Activated T-helper 2 cell treated with anti-CD3 and anti-CD28 coated beads, Interferon-gamma antibody, Interleukin-2, Interleukin-4, amounts not matched to agents 10 μg/mL and 5 μg/mL and 100 μg/mL, durations not matched to agents 14 hours and 24 hours and 36 hours (primary cell): ENCODE measurements at places on chromosomes 13 and 19. TPM values are rescaled to one million over a fixed set of nuclear protein-coding genes. Genes with fewer than 3 reads are reported as not detected.

Gene CDADC1
- total RNA-seq = 7.4 and 8.6 TPM in 2 replicates

Gene TJP3
- total RNA-seq = 0.41 and 0.48 TPM in 2 replicates

Gene GPR18
- 7.4 and 8.4 TPM in 2 replicates for total RNA-seq

- DNase-seq = no peak
Measured at GRCh38 chr13:39035799-39036198, 2.1 kb downstream of the PROSER1 start.

GRCh38 chr13:35992964-35993363 lies 138.2 kb downstream of the DCLK1 start:
- no peak for DNase-seq

GRCh38 chr13:20231839-20232555 lies at the start of gene GJB6:
Gene GJB6 (minus strand): TSS chr13:20232319. CDS start chr13:20223480, 8,839 bp downstream.
- DNase-seq = no peak

GRCh38 chr13:61777271-61777670 lies 361.6 kb upstream of the PCDH20 start:
- DNase-seq = no peak

GRCh38 chr19:50870417-50871089 lies 2.7 kb upstream of the KLK2 start:
- DNase-seq = no peak

GRCh38 chr19:47323872-47324271 lies 8.1 kb upstream of the C5AR2 start:
- no peak for DNase-seq

DNA sequence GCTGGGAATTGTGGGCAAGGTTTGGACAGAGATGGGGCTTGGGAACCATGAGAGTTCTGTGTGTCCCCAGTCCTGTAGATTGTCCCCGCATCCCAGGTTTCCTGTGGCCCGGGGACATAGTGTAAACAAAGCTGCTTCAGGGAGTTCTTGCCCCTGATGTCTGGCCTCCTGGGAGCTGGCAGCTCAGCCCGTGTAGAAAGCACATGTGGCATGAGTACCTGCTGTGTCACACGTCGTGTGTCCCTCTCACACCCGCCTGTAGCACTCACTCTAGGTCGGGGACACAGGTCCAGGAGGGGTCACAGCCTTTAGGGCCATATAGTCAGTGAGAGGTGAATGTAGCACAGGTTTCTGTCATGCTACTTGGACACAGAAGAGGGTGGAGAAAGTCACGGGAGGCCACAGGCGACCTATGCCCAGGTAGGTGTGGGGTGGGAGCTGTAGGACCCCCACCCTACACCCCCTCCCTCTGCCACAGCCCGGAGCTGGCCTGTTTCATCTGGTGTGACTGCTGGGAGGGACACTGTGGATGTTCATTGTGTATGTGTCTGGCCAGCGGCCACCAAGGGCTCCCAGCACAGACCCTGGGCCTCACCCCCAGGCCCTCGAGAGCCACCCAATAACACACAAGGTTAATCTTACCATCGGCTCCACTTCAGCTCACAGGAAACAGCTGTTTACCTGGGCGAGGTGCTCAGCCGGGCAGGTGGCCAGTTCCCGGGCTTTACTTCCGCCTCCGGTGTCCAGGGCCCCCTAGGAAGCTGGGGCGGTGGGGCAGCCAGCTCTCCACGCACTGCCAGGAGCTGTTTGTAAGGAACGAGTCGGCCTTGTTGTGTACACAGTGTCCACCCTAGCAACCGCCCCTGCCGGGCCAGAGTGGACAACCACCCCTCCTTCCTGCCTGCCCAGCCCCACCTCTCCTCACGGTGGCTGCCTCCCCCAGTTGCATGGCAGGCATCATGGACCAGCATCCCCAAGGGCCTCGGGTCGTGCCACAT lies 49.7 kb downstream of the COMP start:
- DNase-seq = no peak
